HT-29 (cell line): ENCODE measurements at places on chromosomes 3 and 15.

DNA sequence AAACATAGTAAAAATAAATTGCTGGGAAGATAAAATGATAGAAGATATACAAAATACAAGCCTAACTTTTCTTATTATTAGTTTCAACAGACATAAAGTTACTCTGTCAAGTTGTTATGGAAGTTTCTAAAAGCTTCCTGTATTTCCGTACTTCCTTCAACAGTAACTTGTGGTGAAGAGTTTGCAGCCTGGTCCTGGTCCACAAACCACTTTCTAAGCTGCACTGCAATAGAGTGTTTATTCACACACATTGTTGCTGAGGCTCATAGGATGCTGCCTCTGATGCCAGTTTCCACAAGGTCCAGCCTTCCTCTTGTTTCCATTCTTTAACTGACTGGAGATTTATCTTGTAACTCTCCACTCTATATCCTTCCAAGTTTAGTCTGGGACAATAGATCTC lies 39.4 kb upstream of the KY start:
- DNase-seq = no peak

DNA sequence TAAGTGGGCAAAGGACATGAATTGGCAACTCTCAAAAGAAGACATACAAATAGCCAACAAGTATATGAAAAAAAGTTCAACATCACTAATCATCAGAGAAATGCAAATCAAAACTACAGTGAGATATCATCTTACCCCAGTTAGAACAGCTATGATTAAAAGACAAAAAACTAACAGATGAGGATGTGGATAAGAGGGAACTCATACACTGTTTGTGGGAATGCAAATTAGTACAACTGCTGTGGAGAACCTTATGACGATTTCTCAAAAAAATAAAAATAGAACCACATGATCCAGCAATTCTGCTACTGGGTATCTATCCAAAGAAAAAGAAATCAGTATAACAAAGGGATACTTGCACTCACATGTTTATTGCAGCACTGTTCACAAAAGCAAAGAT lies 28.6 kb downstream of the NEK10 start:
- DNase-seq = no peak

GRCh38 chr15:34239151-34239808 lies 14.5 kb downstream of the EMC4 start:
- DNase-seq = no peak

DNA sequence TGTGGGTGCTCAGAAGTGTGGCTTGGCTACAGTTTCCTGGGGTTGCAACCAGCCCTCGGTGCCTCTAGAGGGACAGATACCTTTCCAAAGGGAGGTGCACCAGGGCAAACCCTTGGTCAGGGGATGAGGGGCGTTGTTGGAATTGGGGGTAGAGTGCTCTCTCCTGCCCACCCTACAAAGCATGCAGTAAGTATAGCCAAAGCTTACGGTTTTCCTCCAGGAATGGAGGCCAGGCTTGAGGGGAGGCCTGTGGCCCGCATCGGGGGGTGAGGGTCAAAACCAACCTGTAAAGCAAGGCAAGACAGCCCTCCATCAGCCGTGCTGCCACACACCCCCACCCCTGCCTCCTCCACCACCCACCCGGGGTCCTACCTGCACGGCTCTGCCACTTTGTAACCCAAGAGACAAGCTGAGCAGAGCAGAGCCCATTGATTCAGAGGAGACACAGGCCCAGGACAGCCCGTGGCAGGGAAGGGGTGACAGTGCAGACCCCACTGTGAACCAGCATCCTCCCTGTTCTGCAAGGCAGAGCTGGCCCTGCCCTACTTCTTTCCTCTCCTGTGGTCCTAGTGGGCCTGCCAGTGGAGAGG lies 41.5 kb downstream of the TLE3 start:
- DNase-seq = no peak

DNA sequence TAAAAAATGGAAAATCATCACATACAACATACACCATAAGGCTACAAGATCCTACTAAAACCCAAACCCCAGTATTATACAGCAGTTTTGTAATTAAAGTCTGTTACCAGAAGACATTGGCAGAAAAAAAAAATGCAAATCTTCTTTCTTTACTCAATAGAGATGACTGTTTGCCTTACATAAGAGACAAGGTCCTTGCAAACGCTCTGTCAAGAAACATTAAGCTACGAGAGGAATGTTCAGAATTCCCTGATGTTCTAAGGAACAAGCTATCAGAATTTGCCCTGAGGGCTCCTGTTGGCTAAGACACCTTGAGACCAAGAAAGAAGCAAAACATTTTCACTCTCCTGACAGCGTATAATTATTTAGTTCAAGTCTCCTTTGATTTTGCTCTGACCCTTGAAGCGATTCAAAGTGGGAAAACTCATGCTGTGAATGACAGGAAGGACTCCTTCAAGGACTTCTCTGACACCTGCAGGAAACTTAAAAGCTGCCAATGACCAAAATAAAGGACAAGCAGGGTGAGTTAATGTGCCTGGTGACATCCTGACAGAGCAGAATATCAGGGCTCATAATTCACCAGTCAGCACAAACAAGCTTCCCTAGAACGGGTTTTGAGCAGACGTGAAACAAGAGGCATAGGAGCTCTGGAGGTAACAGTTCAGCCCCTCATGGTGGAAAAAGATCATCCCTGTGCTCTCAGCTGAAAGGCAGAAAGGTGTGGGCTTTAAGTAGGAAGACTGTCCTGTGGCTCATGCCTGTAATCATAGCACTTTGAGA lies 2.5 kb downstream of the SCAMP2 start:
- DNase-seq = no peak

- DNase-seq = no peak
Observed at GRCh38 chr3:107650788-107651187, 128.0 kb downstream of the BBX start.

DNA sequence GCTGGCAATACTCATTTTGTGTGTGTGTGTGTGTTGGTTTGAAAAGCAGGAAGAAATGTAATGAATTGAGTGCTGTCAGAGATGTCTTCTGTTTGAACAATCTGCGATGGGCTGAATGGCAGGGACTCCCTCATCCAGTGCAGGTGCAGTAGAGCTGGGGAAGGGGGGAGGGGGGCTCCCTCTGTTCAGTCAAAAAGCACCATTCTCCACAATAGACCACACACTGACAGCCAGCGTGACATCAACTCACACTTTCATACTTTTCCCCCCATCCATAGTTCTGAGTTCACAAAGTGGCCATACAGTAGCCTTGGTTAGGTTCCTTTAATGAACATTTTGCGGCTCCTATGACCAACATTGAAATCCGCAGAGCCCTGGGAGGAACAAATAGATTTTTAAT lies 10.4 kb downstream of the SOX2 start:
- no peak for DNase-seq

DNA sequence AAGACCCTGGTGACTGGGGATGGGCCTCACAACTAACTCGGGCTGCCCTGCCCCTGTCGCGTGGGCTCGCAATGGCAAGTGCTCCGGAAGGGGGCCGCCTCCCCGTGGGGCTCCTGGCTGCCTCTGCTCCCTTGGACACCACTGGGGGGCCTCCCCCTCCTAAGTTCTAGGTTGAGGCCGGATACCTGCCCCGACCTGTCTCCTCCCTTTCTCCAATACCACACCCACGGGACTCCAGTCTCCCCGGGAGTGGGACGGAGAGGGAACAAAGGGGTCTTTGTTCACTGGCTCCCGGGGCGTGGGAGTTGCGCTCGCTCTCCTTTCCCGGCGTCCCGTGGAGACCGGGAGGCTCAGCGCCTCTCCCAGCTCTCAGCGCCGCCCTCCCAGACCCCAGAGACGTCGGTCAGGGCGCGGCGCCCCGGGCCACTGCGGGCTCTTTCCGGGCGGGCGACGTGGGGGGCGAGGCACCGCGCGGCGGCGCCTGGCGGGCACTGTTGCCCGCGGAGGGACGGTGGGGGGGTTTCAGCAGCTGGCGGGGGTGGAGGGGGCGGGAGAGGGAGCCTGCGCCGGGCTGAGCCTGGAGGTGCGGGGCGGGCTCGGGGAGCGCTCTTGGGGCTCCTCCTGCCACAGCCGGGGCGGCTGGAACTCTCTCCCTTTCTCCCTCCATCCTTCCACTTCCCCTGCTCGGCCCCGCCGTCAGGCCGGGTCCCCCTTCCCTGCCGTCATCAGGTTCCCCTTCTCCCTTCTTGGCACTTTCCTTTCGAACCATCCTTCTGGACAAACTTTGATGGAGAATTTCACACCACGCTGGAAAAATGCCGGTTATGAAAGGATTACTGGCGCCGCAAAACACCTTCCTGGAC lies at the start of gene KCNH8:
TSS of gene KCNH8 (plus strand) at position 606 of the 863 bp plus-strand sequence. CDS start at position 816, 210 bp downstream.
- no peak for DNase-seq

DNA sequence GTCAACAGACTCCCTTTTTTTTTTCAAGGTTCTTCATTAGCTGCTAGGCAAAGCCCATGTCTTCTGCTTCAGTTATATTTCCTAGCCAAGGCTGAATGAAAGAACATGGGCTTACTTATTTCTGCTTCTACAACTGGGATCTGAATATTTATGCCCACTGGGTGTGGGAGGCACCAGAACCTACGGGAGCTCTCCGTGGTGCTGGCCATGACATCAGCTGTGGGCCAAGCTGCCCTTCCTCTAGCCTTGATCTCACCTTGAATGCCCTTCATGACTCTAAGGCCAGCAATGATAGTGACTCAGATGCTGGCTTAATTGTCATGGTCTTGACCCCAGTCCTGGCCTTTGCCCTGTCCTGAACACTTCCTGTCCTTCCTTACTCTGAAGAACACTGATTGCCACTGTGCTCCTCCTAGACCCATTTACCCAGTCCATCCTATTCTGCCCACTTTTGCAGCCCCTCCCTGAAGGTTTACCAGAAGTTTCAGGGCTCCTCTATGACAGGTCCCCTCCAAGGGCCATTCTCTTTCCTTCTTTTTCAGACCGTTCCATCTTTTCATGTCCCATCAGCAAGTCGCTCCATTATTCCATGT lies 32.8 kb upstream of the PRR20G start:
- DNase-seq = no peak

DNA sequence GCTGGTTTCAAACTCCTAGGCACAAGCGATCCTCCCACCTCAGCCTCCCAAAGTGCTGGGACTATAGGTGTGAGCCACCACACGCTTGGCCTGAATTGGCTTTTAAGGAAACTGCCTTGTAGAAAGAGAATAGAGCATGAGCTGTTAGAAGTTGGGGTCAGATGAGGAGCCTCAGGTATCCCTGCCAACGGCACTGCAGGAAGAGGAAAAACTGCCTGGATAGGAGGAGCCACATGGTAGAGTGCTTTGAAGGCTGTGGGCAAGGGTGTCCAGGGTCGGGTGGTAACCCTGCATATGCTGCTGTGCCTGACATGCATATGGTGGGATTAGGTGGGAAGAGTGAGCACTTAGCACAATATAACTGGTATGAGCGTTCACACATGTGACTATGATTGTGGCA lies 55.0 kb downstream of the BSN start:
- DNase-seq = no peak

DNA sequence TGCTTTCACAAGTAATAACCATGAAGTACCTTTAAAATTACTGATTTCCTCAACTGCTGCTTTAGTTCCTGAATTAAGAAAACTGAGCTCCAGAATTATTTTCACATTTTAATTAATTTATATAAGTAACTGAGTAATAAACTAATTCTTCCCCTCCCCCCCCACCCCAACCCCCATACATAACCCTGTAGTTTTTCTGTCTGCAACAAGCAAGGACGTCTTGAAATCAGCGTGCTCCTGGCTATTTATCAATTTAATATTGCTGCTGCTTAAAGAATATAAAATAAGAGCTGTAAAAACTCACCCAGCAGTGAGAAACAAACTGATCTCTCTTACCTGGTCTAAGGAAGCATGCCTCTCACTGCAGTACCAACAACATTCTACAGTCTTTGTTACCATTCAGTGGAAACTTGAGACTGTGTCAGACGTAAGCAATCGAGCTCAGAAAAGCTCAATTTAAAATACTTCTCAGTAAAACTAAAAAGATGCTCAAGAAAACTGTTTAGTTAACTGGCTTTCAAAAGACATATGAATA lies 121.0 kb downstream of the TFDP2 start:
- peak; percentile 36 for DNase-seq

DNA sequence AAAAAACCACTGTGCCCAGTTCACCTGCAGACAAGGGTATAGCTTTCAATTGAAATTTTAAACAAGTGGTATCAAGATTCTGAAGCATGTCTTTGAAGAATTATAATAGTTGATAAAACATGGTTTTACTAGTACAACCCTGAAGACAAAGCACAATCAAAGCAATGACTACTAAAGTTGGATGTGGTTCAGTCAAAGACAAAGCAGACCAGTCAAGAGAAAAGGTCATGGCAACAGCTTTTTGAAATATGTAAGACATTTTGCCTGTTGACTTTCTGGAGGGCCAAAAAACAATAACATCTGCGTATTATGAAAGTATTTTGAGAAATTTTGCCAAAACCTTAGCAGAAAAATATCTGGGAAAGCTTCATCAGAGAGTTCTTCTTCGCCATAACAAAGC lies 1393.6 kb downstream of the SI start:
- no peak for DNase-seq

- no peak for DNase-seq
Observed at GRCh38 chr3:177633671-177634207, 436.5 kb upstream of the TBL1XR1 start.

- DNase-seq = no peak
Observed at GRCh38 chr3:64954995-64955636, 267.3 kb upstream of the ADAMTS9 start.

- DNase-seq = no peak
Observed at GRCh38 chr3:157145606-157146322, 14.2 kb downstream of the CCNL1 start.

DNA sequence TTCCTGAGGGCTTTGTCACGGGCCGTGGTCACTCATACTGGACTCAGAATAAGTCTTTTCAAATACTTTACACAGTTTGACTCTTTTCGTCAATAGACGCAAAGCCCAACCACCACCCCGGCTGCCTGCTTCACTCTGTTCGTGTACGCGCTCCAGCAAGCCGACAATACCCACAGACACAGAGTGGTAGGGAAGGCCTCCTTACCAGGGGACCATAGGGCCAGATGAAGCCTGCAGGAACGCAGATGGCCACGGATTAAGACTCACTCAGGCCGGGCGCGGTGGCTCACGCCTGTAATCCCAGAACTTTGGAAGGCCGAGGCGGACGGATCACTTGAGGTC lies 29.7 kb downstream of the EFCAB12 start:
- peak; percentile 39 for DNase-seq

DNA sequence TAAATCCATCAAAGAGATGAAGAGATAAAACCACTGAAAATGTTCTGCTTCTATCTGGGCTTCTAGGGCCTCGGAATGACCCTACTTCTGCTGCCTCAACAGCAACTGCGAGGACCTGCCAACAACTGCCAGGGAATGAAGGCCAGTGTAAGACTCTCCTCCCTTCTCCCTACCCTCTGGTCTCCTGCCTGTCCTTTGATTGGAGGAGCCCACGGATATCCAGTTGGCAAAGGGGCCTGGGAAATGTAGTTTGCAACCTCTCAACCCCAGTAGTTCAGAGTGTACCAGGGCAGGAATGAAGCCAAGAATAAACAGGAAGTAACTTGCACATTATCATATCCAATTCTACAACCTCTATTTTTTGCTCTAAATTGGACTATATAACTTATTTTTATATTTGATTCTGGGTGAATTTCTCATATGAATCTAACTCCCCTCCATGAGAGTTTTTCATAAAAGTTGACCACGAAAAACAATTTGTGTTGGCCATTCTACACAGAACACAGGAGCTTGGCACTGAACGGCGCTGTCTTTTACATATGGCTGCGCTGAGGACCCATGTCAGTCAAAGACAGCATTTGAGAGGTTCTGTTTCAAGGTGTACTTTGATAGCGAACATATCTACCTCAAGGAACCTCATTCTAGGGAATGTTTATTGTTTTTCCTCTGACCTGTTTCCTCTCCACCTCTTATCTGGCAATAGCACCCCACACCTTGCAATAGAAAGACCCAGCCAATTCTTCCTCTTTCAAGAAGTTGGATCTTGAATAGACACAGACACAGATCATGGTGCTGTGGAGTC lies 91.1 kb upstream of the RNF7 start:
- DNase-seq = peak; percentile 82
